ENCODE measurements at places on chromosomes 1 and 21. TPM values are rescaled to one million over a fixed set of nuclear protein-coding genes. Genes with fewer than 3 reads are reported as not detected.

Gene NKAIN1
- 0.18 TPM for total RNA-seq

Gene CALML6
- 3.0 TPM for total RNA-seq

Gene FTCD
- 0.58 TPM for total RNA-seq

Gene PCBP3
- 2.4 TPM for total RNA-seq

Gene KRTAP13-2
- total RNA-seq, result not detected

Gene S100B
- total RNA-seq, result not detected

Data from PC-3 (cell line).